ENCODE measurements at places on chromosomes 2 and 18.

DNA sequence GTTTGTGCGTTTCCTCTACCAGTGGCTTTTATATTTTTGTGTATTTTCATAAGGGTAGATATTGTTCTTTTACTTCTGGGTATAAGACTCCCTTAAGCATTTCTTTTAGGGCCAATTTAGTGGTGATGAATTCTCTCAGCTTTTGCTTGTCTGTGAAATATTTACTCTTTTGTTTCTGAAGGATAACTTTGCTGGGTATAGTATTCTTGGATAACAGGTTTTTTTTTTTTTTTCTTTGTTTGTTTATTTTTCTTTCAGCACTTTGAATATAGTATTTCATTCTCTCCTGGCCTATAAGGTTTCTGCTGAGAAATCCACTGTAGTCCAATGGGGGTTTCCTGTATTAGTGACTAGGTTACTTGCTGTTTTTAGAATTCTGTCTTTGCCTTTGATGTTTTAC is 122.7 kb downstream of the XRCC5 start:
- no peak for DNase-seq

DNA sequence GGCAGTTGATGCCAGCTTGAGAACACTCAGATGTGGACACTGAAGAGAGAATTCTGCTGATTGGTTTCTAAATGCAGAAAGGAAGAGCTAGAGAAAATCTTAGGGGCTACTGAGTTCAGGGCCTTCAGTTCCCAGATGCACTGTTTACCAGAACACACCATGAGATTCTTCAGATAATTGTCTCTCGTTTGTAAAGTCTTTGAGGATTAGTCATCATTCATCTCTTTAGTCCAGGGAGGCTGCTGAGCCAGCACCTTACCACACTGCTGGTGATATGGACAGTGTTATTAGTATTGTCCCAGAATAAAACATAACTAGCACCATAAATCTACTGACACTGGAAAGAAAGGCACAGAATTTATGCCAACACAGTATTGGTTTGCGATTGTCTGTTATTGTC is 690.8 kb upstream of the CELF4 start:
- DNase-seq, result no peak

DNA sequence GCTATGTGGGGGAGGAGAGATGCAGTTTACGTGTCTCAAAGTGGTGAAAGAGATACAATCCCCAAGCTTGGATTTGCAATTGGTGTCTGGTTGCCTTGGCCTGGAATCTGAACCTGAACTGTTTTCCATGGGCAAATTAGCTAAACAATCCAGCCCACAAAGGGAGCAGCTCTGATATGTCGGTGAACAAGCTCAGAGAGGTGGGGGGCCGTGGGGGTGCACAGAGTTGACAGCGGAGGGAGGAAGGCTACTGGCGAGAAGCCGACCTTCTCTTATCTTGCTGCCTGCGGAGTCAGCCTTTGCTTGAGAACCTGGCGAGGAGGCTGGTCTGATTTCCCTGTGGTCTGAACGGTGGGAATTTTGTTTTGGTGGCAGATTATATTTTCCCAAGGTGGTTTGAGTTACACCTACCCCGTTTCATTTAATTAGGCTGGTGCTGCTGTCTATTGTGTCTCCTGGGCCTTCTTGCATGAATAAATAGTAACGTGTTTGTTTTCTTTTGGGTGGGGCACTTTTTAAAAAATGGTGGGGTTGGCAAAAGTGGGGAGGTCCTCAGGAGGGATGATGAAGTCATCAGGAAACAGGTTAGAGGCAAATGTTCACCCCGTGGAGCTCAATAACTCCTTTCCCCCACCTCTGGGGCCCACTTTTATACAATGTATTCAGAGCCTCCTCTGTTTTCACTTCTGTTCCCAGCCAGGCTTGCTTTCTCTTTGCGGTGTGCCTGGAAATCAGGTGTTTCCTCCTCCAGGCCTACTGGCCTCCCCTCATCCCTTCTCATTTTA is 80.9 kb upstream of the IGFBP5 start:
- no peak for DNase-seq

- DNase-seq, result no peak
These were observed 88.9 kb downstream of the MYL12B start for GRCh38 chr18:3350566-3351527.

DNA sequence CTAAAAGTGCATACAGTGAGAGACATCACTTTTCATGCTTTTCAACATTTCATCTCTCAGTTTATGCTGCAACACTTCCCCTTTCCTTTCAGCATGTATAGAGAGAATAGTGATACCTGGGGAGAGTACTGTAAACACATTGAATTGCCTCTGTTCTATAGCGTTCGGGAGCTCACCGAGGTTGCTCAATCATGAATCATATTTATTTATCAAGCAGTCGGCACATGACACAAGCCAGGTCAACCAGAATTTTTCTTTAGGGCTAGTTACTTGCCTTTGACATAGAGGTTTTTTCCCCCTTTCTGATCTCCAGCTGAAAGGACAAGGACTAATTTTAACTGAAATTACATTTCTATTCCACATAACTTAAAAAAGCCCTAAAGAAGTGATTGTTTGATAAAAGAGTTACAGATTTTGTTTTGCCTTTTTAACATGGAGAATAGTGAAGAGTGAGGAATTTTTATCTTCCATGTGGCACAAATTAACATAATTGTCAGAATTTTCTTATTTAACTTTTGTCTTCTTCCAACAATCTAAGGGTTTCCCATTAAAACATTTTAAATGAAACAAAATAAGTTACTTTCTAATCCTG is 690.9 kb upstream of the TMEFF2 start:
- DNase-seq, result no peak

- DNase-seq, result no peak
These were observed 21.3 kb upstream of the TAF1B start for GRCh38 chr2:9821805-9822445.

Data from fibroblast of skin of back (primary cell).